ENCODE measurements at places on chromosomes 7 and 10.

GRCh38 chr7:154167807-154168206 lies 115.6 kb downstream of the DPP6 start:
- no peak for DNase-seq

DNA sequence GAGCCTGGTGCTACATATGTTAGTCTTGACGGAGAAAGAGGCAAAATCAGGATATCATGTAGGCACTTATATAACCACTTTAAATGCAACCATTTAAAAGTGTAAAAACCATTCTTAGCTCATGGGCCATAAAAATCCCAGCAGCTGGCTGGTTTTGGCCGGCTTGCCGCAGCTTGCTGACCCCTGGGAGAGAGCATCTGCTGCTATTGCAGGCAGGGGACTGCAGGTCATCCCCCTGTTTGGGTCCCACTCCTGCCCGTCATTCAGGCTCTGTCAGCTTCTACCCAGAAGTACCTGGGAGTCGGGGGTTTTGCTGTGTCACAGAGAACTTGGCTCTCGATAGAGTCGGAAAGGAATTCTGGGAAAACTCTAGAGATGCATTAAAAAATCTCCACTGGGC lies 187.4 kb downstream of the CUX1 start:
- no peak for DNase-seq

- no peak for DNase-seq
Measured at GRCh38 chr10:122207163-122207562, 63.9 kb upstream of the BTBD16 start.

DNA sequence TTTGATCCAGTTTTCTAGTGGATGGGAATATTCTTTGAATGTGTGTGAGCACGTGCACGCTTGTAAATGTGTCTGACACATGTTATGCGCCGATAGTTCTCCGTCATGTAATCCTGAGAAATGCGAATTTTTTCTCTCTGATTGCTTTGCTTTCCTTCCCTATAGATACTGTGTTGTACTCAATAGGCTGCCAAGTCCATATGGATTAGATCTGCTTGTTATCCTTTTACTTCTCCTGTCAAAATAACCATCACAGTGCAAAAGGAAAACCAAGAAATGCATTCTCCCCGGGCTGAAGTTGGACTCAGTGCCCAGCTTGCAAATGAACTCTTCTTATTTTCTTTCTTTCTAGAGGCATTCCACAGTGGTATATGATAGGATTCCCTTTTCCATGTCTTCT lies 131.9 kb downstream of the KIAA1217 start:
- DNase-seq = no peak

GRCh38 chr7:122082670-122083069 lies 61.4 kb downstream of the AASS start:
- no peak for DNase-seq

- no peak for DNase-seq
Measured at GRCh38 chr7:70621954-70622600, 509.9 kb upstream of the GALNT17 start.

DNA sequence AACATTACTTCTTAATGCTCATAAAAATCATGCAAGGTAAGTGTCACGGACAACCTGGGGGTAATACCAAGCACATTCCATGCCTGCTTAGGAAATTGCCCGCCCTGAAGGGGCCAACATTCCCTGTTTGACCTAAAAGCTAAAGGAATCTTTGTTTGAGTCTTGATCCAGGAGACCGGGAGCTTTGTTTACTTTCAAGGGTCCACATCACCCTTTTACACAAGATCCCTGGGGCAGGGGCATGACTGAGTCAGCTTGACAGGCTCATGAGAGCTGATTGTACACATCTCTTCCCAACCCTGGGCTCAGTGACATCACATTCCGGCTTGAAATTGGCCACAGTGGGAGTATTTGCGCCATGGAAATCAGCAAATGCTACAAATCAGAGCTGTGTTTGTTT lies 248.1 kb upstream of the HABP2 start:
- DNase-seq = no peak

DNA sequence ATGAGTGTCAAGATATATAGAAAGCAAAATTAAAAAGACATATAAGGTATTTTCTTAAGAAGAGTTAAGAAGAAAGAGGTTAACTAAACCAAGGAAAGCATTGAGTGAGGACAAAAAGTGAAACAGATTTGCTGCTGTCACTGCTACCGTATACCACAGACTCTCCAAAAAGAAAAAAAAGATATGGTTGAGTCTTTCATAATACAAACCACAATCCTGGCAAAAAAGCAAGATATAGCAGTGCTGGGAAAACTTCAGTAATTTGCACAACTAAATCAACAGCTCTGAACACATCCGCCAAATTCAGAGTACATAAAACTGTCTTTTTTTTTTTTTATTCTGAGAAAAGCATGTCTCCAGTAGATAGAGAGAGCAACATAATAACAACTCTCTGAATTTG lies 114.7 kb downstream of the ETV1 start:
- DNase-seq = no peak

- no peak for DNase-seq
Measured at GRCh38 chr7:81604075-81604807, 165.6 kb downstream of the HGF start.

- DNase-seq = no peak
Measured at GRCh38 chr7:4803397-4804241, 28.2 kb downstream of the AP5Z1 start.

DNA sequence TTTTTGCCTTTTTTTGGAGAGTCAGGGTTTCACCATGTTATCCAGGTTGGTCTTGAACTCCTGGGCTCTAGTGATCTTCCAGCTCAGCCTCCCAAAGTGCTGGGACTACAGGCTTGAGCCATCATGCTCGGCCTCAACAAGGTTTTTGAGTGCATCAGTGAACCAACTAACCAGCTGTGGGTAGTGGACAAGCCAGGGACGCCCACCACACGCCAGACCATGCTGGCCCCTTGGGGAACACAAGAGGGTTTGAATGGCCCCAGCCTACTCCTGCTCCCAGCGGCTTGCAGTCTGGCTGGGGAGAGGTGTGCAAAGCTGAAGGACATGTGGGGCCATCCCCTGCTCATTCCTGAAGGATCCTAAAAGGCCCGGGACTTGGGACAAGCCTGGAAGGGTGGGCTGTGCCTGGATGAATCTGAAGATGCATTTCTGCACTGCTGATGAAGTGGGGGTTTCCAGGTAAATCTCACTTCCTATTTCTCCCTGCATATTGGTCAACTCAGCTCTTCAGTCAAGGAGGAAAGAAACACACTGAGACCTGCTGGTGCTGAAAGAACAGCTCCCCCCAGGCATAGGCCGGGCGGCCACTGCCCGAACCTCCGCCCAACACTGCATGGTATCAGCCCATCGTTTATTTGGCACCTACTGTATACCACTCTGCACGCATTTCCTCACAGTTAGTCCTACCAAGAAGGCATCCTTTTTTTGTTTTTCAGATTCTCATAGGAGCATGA lies 6.9 kb downstream of the MMD2 start:
- no peak for DNase-seq

DNA sequence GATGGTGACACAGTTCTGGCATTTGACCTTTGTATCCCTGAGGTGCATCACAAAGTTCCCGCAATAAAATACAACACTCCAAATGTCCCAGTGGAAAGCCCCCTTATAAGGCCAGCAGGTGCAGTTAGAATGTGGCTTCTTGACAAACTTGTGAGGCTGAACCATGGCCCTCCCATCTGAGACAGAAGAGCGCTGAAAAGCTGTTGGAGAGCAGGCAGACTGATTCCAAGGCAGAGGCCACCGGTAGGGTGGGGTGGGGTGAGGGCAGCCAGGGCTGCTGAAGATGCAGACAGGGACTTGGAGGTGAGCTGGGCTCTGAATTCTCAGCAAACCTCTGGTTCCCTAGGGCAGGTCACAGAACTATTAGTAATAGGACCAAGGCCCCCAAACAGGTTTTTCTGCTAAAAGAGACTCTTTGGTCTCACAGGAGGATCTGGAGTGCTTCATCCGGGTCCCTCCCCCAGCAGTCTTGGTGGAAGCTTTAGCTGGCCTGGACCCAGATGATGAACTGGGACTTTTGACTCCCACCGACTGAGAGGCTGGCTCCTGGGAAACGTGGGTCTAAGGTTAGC lies 15.6 kb upstream of the CHST3 start:
- DNase-seq = no peak

DNA sequence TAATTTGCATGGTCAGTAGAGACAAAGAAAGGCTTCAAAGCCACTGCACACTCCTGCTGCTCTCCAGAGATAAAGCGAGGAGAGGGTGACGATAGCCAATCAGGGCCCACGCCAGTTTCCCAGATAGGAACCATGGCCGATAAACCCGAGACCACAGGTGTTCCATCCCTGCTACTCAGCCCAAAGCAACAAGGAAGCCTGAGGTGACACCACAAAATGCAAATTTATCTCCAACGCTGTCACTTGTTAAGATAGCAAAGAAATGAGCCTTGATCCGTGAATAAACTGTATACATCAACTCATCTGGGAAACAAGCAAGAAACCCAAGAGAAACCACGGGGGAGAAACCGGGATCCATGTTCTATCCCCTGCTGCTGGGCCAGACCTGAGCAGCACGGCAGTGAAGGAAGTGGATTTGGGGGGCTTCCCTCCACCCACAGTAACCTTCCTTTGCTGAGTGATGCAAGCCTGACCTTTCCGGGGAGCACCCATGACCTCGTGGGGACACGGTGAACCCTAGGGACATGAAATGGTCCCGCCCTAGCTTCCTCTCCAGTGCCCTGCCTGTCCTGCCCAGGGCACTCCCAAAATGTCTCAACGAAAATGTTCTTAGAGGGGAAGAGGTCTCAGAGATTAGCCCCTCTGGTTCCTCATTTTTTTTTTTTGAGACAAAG lies 164.6 kb downstream of the PTPRN2 start:
- no peak for DNase-seq

GRCh38 chr7:151501676-151502075 lies 18.0 kb downstream of the RHEB start:
- DNase-seq = no peak

- DNase-seq = no peak
Measured at GRCh38 chr10:48999346-48999745, 59.7 kb upstream of the LRRC18 start.

DNA sequence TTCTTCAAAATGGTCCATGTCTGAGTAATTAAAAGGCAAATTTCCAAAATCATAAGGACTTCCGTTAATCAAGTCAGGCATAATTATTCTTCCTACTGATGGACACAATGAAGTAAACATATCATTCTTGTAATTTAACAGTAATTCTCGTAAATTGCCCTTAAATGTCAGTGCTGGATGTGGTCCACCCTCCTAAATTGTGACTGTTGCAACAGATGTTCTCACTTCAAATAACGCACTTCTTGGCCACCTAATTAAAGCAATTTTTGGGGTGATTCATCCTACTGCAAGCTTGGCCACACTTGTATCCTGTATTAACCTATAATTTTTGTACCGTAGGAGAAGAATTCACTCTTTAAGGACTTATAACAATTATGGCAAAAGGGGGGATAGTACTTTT lies 1.9 kb downstream of the COL1A2 start:
- DNase-seq = no peak

DNA sequence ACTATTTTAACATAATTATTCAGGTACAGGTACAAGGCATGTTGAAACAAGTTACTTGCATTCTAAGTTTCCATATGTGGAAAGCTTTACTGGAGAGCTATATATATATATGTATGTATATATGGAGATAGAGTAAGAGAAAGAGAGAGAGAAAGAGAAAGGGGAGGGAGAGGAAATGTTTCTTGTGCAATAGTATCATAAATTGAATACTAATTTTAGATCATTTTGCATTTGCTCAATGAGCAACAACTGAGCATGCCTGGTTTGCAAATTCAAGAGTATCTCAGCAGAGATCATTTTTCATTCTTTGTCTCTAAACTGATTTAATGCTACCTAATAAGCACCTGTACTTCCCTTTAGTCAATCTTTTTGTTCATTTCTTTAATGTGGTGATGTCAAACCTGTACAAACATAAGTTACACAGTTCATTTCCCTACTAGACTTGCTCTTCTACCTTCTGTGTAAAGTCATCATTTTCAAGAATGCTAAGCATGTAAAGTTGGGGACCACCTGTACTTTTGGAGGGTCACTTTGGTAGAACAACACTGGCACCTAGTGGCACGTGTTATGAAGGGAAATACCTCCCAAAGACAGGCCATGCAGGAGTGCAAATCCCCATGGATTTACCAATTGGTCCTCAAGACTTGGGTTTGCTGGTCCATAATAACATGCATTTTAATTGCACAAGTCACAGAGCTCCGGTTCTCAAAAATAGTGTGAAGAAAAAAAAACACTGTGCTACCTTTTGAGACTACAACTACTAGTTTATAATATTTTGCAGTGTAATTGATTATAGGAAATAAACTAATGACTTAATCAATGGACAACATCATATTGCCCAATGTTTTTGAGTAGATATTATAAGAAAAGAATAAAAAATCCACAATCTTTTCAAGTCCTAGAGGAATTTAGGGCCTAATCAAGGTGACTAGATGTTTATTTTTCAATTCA lies 431.2 kb upstream of the IGFBP3 start:
- DNase-seq = no peak

DNA sequence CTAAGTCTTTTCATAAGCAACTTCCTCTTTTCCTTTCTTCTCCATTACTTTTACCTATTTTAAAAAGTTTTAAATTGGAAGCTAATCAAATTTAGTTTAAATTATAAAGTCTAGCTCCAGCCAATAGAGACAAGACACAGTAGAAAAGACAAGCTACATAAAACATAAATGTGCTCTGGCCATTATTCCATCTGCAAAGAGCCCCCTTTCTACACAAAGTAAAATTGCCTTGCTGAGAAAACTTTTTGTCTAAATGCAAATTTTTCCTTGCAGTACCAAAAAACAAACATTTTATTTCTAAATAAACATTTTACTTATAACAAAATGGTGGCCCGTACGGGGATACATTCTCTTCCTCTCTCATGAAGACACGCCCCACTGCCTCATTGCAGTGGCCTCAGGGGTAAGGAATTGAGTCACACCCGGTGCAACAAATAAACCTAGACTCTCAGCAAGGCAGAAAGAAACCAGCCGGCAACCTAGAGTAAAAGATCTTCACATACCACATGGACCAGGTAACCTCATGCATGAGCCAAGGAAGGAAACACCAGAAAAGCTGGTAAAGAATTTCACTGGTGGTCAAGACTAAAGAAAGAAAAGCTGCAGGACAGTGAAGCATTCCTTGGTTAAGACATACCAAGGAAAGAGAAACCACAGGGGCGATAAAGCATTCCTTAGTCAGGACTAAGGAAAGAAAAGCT lies 71.6 kb upstream of the ZNF746 start:
- no peak for DNase-seq

- DNase-seq = no peak
Measured at GRCh38 chr7:117217106-117218035, 105.5 kb downstream of the WNT2 start.

GRCh38 chr7:41197769-41198168 lies 505.1 kb downstream of the INHBA start:
- DNase-seq = no peak

All from activated naive CD4-positive, alpha-beta T cell treated with Interleukin-2 at 50 U/mL for 16 hours (primary cell).